ENCODE measurements at places on chromosomes 1 and 21. TPM values are rescaled to one million over a fixed set of nuclear protein-coding genes. Genes with fewer than 3 reads are reported as not detected.

DNA sequence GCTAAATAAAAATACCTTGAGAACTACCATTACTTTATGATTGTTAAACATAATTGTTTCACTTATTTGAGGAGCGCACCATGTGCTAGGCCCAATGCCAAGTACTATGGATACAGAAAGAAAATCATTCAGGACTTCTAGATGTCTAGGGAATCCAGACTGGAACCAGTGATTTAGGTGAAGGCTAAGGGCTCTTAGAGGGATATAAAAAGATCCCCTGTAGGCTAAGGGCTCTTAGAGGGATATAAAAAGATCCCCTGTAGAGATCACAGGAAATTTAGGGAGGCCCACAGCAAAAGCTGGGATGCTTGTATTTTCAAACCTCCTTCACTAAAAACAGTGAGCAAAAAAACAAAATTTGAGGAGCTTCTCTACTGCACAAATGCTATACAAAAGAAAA lies 6.7 kb downstream of the TOR1AIP2 start:
- no peak for DNase-seq

DNA sequence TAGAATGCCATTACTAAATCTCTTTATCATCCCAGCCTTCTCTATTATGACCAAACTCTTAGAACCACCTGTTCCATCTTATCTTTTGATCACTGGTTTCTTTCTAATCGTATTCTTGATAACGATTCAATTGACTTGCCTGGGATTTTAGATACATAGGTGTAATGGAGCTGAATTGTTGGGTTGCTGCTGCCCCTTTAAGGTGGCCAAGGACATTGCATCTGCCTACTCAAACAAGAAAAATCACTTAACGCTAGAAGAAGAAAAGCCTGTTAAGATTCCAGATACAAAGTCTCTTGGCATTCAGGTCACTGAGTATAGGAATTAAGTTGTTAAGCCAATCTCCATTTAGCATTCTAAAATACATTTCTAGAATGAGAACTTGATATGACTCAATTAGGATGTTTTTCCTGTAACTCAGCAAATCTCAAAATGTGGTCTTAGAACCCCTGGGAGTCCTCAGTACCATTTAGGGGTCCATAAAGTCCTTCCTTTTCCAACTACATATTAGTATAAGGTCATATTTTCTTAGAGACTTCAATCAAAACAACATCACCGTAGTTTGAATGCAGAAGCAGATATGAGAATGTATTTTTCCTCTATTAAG lies 12.4 kb downstream of the NEXN start:
- no peak for DNase-seq

DNA sequence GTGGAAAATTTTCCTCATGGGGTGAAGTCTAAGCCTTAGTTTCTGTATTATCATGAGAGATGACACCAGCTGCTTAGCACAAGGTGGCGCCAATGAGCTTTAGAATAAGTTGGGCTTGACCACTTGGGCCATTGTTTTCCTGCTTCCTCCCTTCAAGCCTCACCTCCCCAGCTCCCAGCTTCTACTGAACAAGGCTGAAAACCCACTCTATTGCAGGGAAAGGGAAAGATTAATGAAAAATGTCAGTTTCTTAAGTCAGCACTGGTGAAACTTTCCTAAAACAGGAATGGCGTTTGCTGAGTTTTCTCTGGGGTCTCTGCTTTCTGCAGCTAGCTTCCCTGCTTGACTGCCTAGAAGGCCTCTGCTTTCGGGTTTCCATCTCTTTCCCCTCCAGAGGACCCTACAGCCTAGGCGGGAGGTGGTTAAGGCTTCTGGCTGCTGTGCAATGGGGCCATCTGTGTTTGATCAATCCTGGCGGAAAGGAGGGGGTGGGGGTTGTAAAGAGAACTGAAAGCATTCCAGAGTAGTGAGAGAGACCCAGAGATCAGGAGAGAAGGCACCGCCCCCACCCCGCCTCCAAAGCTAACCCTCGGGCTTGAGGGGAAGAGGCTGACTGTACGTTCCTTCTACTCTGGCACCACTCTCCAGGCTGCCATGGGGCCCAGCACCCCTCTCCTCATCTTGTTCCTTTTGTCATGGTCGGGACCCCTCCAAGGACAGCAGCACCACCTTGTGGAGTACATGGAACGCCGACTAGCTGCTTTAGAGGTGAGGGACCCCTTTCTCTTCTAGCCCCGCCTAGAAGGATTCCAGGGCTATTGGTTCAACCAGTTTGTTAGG lies at the start of gene OLFML3:
TSS of gene OLFML3 (plus strand) at position 612 of the 840 bp plus-strand sequence. CDS start at position 655, 43 bp downstream.
- DNase-seq, result no peak

DNA sequence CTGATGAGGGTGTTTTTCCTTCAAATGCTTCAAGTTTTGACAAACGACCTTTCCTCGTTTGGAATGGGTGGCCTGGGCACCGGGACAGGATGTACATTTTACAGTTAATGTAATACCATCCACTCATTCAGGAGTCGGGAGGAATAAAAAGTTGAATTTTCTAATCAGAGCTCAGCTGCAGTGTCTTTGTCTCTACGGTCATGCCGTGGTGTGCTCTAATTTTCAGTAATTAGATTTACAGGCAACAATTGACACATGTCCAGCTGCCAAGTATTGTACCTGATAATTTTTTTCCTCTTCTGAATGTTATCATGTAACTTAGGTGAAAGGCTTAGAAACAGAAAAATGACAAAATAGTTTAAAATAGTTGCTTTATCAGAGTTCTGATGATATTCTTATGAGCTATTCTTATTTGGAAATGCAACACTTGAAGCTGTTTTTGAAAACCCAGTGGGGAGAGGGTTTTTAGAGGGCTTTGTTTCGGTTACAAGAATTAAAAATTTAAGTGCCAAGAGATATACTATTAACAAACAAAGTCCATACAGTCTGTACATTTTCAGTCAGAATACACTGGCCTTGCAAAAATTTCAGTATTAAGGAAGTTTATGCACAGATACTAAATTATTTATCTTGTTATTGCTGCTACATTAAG lies 1.0 kb downstream of the CDKN2C start:
- DNase-seq, result no peak

DNA sequence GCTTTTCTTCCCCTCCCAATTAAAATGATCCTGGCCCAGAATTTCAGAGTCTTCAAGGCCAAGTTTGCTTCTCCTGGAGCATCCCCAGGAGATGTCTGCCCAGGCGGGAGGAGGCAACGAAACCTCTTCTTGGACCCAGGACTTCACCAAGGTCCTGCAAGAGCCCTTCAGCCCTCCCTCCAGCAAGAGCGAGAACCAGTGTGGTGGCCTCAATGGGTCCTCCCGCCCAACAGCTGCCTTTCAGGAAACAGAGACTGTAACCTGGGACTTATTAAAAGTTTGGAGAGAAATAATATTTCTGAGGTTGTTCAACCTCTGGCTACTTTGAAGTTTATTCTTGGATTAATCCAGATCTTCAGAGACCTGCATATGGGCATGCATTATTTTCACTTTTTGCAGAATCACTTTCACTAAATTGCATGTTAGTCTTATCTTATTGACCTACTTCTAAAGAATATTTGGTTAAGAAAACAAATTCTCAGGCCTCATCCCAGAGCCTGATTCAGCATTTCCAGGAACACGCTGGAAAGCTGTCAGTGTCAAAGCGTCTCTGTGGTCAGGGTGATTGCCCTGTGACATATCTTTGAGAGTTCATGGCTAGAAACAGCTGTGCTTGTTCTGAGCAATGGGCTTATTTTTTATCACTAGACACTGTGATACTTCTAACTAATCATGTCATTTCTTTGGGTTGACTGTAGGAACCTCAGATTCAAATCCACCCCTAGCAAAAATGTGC lies 66.0 kb upstream of the CLDN14 start:
- no peak for DNase-seq

The ZNF683 gene
- polyA plus RNA-seq, result 0.42 TPM

The ANXA9 gene
- not detected for polyA plus RNA-seq
